ENCODE measurements at places on chromosomes 6 and 20.

DNA sequence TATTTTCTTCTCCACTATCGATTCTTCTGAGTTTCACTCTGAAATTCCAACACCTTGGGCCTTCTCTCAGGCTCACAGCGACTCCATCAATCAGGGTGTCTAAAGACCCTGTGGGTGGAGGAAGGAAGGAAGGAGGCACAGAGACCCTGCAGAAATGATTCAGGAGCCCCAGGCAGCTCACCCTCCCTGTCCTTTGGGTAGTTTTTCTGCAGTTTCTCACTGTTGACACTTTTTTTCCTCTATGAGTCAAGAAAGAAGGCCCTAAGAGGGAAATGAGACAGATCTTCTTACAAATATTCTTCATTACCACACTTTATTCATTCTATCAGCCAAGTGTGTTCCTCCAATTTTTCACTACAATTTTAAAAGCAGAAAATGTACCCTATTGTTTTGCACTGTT lies 34.2 kb upstream of the TBXT start:
- no peak for DNase-seq

GRCh38 chr20:44637042-44637441 lies 14.5 kb downstream of the ADA start:
- DNase-seq = no peak

- no peak for DNase-seq
Observed at GRCh38 chr20:10079964-10080363, 45.2 kb downstream of the ANKEF1 start.

DNA sequence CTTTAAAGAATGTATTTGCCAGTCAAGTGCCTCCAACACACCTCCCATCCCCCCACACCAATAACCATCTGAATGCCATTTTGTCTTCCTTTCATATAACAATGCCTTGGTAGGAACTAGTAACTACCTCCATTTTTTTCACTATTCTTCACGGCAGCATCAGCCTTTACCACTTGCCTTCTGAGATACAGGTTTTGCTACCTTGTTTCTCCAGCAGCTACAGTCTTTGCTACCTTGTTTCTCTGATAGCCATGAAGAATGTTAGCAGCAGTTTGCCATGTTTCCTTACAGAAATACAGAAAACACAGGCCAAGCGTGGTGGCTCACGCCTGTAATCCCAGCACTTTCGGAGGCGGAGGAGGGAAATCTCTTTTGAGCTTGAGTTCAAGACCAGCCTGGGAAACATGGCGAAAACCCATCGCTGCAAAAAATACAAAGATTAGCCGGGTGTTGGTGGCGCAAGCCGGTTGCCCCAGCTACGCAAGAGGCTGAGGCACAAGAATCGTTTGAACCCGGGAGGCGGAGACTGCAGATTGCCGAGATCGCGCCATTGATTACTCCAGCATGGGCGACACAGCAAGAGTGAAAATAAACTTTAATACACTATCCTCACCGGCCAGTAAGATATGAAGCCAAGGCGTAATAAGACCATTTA lies 100.9 kb downstream of the HFE start:
- DNase-seq = peak; percentile 87

GRCh38 chr6:166864333-166864732 lies 92.0 kb downstream of the RNASET2 start:
- DNase-seq = no peak

DNA sequence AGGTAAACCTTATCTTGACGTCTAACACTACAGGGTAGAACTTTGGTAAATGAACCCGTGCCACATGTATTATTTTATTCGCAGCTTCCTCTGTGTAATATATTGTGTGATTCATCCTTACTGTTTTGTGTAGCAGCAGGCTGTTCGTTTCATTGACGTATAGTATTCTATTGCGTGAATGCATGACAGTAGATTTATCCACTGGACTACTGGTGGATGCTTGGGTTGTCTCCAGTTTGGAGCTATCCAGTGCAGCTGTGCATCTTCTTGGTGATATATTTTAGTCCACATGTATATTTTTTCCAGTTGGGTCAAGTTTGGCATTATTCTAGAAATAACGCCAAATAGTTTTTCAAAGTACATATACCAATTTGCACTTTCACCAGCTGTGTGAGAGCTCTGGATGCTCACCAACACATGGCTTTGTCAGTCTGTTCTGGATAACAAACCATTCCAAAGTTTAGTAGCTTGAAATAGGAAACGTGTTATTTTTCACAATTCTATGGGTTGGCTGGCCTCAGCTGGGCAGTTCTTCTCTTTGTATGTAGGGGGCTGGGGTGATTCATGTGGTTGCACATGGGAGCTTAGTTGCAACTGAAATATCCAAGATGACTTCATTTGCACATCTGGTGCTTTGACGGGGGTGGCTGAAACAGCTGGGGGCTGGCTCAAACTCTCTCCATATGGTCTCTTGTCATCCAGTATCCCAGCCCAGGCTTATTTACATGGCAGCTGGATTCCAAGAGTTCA lies 9.3 kb downstream of the ECT2L start:
- no peak for DNase-seq

- no peak for DNase-seq
Observed at GRCh38 chr20:31713312-31714273, 9.1 kb downstream of the BCL2L1 start.

DNA sequence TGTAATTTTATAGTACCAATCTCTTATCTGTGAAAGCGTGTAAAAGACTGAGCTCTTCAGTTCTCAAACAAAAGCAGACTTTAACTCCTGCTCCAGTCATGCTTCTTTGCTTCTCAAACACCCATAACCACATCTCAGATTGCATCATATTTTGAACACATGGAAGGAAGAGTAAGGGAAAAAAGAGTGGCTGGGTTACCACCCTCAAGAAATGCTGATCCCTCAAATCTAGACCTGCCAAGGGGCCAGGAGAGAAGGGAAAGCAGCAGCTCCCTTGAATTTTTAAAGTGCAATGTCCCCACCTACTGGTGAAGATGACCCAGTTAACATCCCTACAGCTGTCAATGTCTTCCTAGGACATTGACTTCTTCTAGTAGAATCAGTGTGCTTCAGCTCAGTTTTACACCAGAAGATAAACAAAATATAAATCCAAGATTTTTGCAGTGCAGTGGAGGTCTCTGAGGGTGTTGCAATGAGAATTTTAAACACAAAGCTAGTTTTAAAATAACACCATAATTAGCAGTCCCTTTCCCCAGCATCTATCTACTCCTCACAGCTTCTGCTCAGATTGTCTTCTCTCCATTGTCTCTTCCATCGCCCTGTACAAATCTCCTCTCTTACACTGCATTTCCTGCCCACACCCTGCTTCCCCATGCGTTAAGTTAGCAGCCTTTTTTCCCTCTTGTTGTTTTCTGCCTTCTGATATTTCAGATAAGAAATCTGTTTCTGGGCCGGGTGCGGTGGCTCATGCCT lies 22.6 kb upstream of the HLA-DQB2 start:
- DNase-seq = peak; percentile 62

DNA sequence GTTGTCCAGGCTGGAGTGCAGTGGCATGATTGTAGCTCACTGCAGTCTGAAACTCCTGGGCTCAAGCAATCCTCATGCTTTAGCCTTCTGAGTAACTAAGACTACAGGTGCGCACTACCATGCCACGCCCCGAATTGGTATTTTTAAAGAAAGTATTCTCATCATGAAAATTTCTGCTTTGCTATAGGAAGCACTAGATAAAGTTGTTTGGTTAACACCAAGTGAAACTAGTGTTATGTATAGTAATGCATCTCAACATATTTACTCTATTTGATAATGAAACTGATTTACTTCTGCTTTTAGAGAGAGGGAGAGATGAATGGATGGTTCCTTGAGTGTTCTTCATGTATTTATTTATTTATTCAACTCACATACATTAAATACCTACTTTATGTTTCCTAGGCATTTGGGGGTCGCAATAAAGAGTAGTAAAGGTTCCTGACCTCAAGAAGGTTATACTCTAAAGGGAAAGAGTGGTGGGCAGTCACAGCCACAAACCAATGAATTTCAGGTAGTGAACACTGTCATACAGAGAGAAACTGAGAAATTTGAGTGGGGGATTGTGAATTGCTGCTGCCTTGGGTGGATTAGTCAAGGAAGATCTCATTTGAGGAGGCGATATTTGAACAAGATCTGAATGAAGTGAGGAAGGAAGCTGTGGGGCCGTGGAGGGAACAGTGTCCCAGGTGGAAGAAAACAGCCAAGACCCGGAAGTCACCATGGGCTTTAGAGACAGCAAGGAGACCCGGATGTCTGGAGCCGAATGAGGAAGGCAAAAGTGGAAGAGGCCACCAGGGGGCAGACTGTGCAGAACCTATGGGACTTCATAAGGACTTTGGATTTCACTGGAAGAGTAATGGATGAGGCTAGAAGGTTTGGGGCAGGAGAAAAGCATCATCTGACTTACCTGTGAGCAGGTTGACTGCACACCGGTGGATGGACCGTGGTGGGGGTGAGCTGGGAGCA lies 185.6 kb downstream of the TSHZ2 start:
- DNase-seq = peak; percentile 30

- DNase-seq = no peak
Observed at GRCh38 chr6:168217880-168218537, 101.6 kb downstream of the DACT2 start.

- no peak for DNase-seq
Observed at GRCh38 chr20:48586730-48587129, 241.1 kb downstream of the PREX1 start.

- DNase-seq = no peak
Observed at GRCh38 chr20:4836935-4837334, 115.2 kb downstream of the PRND start.

DNA sequence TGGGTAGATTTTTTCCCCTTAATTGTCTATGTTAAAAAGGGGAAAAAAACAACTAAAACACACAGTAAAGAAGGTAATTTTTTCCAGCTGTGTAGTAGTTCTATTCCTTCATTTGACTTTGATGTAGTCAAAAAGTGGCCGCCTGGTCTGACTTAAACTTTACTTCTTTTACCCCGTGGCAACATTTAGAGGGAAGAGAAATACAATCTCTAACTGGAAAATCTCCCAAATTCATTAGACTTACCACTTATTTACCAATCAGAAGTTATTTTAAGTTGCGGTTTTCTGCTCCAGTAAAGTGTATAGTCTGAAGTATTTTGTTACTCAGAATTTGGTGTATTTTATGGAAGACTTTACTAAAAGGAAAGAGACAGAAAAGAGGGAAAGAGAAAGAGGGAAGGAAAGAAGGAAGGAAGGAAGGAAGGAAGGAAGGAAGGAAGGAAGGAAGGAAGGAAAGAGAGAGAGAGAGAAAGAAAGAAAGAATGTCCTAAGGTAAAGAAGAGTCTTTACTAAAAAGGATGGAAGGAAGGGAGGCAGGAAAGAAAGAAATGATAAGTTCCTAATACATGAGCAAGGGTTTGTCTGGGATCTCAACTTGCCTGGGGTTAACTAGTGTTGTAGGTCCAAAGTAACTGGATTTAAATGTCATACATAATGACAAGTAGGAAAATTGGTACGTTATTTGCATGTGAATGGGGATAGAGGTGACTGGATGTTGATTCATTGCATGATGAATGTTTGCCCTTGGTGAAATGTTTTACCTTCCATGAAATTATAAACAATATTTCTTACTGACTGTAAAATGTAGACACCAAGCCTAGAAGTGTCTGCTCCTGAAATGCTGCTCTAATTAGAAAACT lies 135.1 kb downstream of the SAMD5 start:
- DNase-seq = no peak

- DNase-seq = no peak
Observed at GRCh38 chr6:117306227-117306790, 41.0 kb downstream of the VGLL2 start.

GRCh38 chr6:84390851-84391250 lies 163.4 kb upstream of the CEP162 start:
- DNase-seq = no peak

GRCh38 chr6:5584078-5584482 lies 322.8 kb downstream of the FARS2 start:
- no peak for DNase-seq

GRCh38 chr6:164013480-164014208 lies 599.1 kb downstream of the QKI start:
- no peak for DNase-seq

DNA sequence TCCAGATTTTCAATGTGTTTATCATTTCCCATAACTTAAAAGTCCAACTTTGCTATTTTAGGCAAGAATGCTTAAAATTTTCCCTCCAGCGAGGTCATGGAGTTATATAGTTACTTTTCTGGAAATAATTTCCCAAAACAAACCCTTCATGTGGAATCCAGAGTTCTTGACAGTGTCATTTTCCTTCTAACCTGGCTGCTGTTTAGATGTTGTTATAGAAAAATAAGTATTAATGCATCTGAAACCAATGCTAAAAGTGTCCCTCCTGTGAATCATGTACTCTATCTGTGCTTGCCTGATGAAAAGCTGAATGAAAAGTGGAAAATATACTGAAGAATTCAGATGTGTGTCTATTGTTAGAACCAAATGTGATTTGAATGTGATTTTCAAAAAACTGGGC lies 245.3 kb upstream of the HSF2 start:
- no peak for DNase-seq

- no peak for DNase-seq
Observed at GRCh38 chr6:135921188-135921587, 69.7 kb downstream of the PDE7B start.

DNA sequence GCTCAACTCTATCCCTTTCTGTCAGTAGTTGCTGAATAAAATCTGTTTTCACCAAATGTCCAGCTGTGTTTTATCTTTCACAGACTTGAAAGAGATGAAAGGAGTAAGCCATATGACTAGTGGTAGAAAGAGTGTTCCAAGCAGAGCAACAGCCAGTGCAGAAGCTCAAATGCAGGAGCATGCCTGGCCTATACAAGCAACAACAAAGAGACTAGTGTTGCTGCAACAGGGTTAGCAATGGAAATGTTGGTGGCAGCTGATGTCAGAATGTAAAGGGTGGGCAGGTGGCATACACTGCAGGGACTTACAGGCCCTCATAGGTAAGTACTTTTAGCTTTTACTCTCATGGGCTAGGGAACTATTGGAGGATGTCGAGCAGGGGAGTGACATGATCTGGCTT lies 5.2 kb upstream of the HINT3 start:
- no peak for DNase-seq

GRCh38 chr6:9040718-9041117 lies 605.4 kb upstream of the SLC35B3 start:
- no peak for DNase-seq

DNA sequence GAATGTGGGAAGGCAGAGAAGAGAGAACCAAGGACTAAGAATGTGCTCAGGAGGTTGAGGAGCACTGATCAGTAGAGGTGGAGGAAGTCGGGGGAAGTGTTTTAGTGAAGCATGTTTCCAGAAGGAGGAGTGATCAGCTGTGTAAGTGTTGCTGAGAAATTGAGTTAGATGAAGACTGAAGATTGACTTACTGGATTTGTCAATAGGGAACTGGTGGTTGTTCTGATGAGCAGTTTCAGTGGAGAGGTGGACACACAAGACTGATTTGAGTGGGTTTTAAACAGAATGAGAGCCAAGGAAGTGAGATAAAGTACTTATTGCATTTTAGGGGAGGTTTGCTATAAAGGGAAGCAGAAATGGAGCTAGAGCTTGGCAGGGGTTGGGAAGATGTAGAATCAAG lies 182.6 kb downstream of the CDKAL1 start:
- DNase-seq = no peak

DNA sequence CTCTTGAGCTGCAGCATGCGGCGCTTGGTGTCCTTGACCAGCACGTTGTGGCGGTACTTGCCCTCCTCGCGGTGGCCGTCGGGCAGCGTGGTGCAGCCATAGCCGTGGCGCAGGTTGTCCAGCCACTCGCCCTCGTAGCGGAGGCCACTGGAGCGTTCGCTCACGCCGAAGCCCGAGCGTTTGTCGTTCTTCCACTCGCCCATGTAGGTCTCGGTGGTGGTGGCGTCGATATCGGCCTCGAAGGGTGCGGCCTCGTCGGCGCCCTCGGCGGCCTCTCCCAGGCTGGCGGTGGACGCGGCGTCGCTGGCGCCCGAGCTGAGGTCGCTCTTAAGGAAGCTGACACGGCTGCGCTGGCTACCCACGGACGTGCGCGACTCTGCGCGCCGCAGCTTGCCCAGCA lies 27.3 kb downstream of the JPH2 start:
- no peak for DNase-seq

GRCh38 chr20:61599541-61599992 lies 347.5 kb downstream of the CDH4 start:
- no peak for DNase-seq

All from activated CD4-positive, alpha-beta T cell treated with anti-CD3 and anti-CD28 coated beads, Interleukin-10, Interleukin-2, amounts not matched to agents 100 ng/mL and 50 ng/mL, durations not matched to agents 16 hours and 8 hours (primary cell).